ENCODE measurements at places on chromosomes 7 and 10.

- DNase-seq, result no peak
These were observed 2.2 kb downstream of the EMX2 start for GRCh38 chr10:117544711-117545140.

DNA sequence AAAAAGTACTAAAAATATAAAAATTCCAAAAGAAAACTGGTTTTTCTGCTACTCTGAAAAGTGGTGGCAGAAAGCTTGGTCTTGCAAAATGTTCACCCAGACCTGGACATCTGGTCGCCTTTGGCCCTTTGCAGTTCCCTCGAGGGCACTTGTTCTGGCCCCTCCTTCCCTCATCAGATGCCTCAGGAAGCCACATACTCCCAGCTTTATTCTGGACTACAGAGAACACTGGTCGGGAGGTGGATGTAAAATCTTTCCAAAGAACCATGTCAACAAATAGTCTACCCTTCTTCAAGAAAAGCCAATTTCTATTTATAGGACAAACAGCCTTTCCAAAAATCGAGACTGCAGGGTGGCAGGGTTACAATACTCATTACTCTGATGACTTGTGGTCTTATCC, 726.1 kb downstream of the TNS3 start:
- DNase-seq, result no peak

DNA sequence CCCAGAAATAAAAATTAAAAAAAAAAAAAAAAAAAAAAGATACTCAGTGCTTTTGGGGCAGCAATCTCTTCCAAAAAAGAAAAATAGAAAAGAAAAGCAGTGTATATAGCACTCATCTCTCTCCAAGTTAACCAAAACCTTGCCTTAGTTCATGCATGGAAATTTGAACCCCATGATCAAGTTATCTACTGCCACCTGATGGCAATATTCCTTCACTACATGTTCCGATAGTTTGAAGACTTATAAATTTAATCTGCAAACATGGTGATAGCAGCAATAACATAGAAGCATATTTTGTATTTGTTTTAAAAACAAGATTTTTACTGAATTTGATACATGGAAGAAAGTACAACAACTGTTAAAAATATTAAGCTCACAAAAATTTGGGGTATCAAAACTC, 48.6 kb upstream of the SLIT1 start:
- DNase-seq, result no peak

- DNase-seq, result no peak
These were observed 999.7 kb downstream of the NRG3 start for GRCh38 chr10:82874671-82875070.

GRCh38 chr7:29748286-29749099, 57.8 kb upstream of the WIPF3 start:
- no peak for DNase-seq

- no peak for DNase-seq
These were observed 60.8 kb upstream of the RAB11FIP2 start for GRCh38 chr10:118107541-118107940.

- no peak for DNase-seq
These were observed 200.3 kb upstream of the PRSS1 start for GRCh38 chr7:142548978-142549377.

- no peak for DNase-seq
These were observed 58.9 kb upstream of the ADO start for GRCh38 chr10:62745581-62745980.

DNA sequence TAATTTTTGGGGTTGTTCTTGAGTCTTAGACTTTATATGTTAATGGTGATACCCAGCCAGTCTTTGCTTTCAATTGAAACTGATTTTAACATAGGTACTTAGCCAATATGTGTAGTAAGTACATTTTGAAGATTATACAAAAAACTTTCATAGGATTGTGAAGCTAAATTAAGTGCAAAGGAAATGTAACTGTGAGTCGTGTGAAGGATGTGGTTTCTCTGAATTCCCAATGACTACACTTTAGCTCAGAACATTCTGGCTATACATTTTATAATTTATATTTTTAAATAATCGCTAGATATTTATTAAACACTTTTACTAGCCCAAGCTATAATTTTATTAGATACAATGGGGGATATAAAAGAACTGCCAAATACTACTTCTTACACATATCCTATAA, 359.3 kb downstream of the PCLO start:
- DNase-seq, result no peak

- no peak for DNase-seq
These were observed 328.9 kb downstream of the RPS24 start for GRCh38 chr10:78362406-78363022.

DNA sequence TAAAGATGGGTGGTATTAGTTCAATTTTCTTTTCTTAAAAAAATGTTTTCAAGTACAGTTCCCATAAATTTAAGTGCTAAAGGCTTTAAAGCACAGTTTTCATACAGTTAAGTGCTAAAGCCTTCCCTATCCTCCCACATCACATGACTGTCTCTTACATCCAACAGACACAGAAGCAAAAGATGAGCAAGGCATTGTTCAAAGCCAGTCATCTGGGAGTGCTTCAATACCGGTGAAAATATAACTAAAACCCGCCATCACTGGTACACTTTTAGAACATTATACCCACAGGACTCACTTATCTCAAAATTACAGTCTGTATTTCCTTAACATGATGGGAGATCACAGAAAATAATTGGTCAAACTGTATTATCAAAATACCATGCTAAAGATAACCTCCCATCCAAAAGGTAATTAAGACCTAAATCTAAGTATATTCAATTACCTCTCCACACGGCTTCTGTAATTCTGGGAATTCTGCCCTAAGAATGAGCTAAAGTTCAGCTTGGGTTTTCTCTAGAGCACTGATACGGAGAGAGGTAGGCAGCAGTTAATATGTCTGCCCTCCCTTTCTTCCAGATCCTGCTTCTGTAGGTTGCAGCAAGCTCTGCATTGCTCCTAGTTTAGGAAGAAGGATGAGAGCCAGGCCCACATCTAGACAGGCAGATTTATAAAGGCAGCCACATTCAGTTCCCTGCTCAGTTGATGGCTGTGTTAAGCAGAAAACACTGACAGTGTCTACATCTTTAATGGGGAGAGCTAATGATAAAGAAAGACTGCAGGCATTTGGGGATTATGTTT, 474.8 kb upstream of the PFKP start:
- no peak for DNase-seq

DNA sequence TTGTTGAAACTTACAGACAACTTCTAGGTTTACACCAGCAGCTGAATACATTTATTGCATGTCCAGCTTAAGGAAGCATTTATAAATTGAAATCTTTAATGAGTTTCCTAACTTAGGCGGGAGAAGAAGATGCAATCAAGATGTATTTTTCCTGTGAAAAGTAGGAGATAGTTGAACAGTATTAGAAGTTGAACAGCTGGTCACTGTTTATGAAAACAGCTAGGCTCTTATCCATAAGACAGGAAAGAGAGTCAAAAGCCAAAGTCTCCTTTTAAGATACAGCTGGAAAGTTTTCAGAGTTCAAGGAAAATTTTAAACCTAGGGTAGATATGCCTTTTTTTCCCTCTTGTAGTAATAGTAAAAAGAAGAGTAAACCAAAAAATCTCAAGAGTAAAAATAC, 236.1 kb upstream of the FERD3L start:
- DNase-seq, result no peak

GRCh38 chr10:121899727-121900126, 28.1 kb downstream of the ATE1 start:
- no peak for DNase-seq

DNA sequence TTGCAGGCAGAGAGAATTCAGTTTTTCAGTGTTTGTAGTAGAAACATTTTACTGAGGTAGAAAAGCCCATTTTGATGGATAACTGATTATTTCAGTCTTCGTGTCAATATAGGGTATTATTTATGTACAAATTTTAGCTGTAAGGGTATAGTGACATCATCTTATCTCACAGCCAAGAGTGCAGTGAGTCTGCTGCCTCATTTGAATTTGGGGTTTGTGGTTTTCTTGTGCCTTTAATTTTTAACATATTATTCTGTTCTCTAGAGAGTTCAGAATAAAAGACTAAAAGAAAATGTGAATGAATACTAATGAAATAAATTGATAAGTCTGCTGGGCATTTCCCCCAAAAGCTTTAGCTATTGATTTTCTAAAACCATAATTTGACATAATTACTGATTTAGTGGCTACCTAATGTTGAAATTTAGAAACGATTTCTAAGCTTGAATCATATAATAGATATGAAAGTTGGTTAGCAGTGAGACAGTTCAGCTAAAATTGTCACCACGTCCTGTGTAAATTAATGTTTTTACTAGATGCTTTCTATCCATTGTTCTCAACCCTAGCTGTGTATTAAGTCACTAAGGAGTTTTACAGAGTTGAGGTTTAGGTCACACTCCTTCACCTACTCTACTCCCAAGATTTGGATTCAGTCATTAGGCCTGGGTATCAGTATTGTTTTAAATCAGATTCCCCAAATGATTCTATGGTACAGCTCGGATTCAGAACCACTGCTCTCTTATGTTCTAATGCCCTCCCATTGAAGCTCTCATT, 37.3 kb downstream of the ACADSB start:
- no peak for DNase-seq

- DNase-seq, result no peak
These were observed 583.6 kb upstream of the LRRN3 start for GRCh38 chr7:110507369-110507768.

GRCh38 chr7:24573554-24574338, 494 bp downstream of the PALS2 start:
- no peak for DNase-seq

DNA sequence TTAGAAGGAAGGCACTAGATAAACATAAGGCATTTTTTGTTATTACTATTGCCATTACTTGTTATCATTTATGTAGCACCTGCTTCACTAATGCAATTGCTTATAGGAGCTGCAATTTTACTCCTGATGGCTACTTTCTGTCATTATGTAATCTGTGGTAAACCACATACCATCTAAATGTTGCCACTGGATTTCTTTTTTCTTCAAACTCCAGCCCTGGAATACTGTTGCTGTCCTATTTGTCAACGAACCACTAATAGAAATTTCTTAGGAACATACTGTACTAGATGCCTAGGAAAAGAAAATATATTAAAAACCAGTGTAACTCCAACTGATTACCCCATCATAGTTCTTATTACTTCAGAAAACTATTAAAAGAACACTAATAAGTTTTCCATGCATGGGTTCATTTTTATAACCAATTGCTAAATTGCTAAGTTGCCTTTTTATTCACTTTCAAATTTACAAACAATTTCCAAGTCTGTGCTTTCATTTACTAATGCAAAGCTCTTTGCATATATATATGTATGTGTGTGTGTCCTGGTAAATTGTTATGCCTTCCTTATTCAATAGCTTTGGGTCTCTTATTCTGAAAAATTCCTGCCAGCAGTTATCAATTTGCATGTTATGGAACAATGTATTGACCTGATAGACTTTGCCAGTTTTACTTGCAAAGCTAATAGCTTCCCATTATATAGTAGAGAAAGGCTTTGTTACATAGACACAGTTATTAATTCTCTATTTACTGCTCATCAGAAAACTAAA, 287.4 kb downstream of the EXOC4 start:
- no peak for DNase-seq

DNA sequence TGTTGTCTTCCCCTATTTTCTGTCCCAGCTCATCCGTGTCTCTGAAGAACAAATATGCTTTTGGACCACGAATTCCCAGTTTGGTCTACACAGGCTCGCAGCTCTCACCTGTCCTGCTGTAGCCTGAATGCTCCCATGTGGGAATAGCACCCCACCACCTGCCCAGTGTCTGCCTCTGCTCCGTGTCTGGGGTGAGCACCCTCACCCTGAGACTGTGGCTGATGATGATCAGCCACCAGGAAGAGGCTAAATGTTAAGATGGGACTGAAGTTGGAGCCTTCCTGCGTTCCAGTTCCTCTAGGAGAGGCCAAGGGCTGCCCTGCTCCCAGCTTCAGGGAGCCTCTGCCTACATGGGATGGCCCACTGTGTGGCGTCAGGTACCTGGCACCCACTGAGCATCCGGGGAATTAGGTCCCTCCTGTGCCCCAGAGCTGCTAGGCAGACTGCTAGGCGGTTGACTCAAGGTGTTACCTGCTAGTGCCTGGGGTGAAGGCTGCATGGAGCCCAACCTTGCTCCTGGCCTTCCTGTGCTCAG, 3.7 kb downstream of the PGAM2 start:
- DNase-seq, result no peak

DNA sequence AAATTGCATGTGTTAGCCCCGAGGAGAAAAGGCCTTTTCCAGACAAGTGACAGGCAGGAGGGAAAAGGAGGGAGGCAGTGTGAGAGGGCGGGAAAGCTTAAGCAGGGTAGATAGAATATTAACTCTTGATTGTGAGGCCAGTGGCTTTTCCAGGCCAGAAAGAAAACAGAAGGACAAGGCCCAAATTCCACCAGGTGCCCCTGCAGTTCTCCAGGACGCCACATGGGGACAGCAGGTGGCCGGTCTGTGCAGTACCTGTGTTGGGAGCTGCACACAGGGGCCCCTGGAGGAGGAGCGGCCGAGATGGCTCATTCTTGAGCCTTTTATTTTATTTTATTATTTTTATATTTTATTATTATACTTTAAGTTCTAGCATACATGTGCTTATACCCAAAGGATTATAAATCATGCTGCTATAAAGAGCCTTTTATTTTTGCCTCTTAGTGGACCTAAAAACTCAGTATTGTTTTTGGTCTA, 141.3 kb upstream of the KLF14 start:
- no peak for DNase-seq

GRCh38 chr7:13276977-13277376, 589.5 kb downstream of the ARL4A start:
- no peak for DNase-seq

GRCh38 chr7:29342761-29343160, 148.2 kb downstream of the CHN2 start:
- no peak for DNase-seq

- DNase-seq, result no peak
These were observed 32.3 kb downstream of the CDK1 start for GRCh38 chr10:60810437-60811182.

DNA sequence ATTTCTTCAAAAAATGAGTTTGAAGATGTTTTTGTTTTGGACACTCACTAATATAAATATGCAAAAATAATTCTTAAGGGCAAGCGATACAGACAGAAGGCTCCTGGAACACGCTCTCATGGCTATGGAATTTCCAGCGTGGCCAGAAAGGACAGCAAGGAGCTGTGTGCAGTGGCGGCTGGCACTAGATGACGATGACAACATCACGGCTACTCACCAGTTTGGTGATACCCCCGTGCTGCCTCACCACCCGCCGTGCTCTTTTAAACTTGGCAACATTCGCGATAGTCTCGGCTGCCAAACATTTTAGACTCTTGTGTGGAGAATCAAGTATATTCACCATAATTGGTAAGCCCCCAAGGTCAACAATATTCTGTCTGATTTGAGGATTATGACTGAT, 54.9 kb downstream of the ODAD2 start:
- DNase-seq, result no peak

GRCh38 chr10:124921261-124921660, 20.7 kb upstream of the ZRANB1 start:
- DNase-seq, result no peak

DNA sequence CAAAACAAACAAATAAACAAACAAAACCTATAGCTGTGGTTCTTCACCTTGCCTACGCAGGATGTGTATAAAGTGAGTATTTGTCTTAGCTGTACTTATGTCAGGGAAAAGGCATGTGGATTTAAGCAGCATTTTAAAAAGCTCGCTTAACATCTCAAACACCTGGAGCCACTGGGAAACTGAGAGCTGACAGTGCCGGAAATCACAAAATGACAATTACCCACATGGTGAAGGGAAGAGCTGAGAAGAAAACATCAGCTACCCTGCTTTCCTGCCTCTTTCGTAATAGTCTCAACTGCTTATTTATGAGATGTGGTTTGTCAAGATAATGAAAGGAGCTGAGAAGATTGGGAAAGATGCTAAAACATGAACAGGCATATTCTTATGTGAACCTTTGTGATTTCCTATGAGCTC, 31.1 kb upstream of the MSMB start:
- no peak for DNase-seq

- DNase-seq, result no peak
These were observed 32.2 kb downstream of the MAD1L1 start for GRCh38 chr7:2200584-2200980.
